ENCODE measurements at places on chromosomes 1 and 21.

GRCh38 chr1:177780096-177780700 lies 189.7 kb downstream of the SEC16B start:
- no peak for DNase-seq

DNA sequence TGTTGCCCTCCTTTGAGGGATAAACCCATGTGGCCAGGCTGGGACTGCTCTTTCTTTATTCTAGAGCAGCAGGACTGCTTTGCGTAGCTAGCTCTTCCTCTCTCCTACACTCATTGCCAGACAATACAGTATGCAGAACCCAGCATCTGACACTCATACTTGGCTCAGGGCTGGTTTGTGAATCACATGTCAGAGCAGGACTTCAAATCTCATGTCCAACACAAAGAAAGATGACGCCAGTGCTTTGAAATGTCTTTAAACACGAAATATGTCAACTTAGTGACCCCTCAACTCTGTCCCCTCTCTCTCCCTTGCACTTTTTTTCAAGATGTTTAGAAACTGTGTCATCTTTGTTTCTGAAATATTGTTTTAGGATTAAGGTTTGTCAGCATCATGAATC lies 135.0 kb downstream of the TGFB2 start:
- DNase-seq, result no peak

DNA sequence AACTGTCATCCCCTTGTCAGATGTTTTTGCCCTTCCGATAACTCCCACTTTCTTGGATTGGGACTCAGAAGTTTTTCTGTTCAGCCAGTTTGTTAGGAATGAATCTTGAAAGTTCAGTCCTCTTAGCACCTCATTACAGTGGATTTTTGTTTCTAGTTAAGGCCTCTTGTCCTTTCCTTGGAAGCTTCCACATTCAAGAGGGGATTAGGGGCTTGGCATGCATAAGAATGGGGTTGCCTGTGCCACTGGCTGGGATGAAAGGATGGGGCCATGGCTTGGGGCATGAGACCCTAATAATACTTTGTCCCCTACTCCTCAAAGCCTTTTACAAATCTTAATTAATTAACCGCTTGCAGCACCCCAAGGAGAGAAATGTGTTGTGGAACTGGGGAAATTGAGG lies 2.4 kb upstream of the DHDDS start:
- DNase-seq, result no peak

GRCh38 chr1:236536540-236536939 lies 12.8 kb downstream of the LGALS8 start:
- no peak for DNase-seq

- no peak for DNase-seq
These were observed 25.2 kb upstream of the DYRK1A start for GRCh38 chr21:37341254-37341960.

DNA sequence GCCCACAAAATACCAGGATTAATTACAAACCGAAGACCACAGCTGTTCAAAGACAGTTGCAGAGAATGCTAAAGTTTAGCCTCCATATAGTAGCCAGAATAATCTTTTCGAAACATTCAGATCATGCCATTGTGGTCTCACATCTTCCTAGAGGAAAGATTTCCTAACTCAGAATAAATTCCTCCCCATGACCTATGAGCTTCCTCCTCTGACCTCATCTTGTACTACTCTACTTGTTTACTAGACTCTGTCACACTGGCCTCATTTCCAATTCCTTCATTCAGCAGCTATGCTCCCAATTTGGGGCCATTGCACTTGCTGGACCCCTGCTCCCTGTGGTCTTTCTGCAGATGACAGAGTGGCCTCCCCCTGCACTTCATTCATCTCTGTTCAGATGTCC lies 71.8 kb upstream of the LRRC53 start:
- DNase-seq, result no peak

GRCh38 chr1:198079432-198079951 lies 77.3 kb upstream of the NEK7 start:
- DNase-seq, result no peak

GRCh38 chr1:30257742-30258380 lies 465.5 kb downstream of the MATN1 start:
- no peak for DNase-seq

- no peak for DNase-seq
These were observed 101.2 kb downstream of the GLIS1 start for GRCh38 chr1:53637511-53638359.

DNA sequence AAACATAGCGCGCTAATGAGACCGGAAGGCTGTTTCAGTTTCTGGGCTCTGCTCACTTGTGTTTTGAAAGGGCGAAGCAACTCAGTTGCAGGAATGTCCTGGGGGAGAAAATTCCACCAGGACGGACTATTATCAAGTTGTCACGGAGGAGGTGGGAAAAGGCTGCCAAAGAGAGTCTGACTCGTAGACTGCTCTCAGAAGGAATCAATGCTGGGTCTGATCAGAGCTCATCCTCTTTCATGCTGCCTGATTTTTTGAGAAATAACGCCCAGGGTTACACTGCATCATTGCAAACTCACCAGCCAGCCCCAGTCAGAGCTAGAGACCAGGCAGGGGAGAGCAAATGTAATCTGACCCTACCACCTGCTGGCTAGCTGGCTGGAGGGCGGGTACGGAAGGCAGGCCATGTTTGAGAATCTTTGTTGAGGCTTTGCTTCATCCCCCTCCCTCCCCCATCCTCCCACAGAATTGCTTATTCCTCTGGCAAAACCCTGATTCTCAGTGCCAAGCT lies 36.4 kb upstream of the BCL9 start:
- DNase-seq, result no peak

DNA sequence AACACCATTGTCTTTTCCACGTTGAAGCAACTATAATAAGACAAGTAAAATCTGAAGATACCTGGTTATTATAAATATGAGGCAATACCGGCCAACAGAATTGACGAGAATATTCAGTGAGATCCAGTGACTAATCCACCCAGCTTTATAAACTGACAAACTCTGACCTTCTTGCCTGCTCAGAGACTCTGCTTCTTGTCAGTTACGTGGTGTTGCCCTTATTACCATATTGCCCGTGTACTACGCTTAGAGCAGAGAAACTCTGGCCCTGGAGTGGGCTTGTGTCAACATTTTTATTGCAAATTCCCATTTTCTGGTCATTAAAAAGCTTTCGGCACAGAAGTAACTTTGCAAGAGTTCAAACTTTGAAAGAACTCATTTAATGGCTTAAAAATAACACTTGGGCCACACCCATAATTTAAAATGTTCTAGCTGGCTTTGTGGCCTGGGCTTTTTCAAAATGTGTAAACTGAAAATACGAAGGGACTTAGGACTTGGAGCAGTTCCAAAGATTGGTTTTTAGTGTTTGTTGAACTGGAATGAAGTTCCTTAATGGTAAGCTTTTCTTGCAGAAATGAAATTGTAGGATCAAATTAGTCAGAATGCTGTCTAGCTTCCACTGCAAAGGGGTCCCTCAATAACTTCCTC lies 266.2 kb downstream of the LMO4 start:
- DNase-seq, result no peak

DNA sequence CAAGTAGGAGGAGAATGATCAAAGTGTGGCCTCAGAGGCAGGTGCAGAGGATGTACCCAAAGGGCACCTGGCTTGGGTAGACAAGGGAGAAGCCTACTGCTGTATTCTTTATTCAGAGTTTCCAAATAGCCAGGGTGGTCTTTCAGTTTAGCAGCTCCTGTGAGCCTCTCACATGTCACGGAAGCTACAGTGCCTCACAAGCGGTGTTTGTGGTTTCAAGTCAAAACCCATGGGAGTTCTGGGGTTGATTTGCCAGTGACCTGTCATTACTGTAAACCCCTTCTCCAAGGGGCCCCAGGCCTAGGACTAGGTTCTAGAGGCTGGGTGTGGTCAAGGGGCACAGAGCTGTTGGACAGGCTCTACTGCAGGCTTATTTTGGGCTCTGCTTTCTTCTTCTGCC lies 10.2 kb upstream of the IL10 start:
- DNase-seq, result no peak

GRCh38 chr1:33130297-33130696 lies 49.3 kb downstream of the AZIN2 start:
- DNase-seq, result no peak

- no peak for DNase-seq
These were observed 12.1 kb downstream of the HHAT start for GRCh38 chr1:210340841-210341240.

DNA sequence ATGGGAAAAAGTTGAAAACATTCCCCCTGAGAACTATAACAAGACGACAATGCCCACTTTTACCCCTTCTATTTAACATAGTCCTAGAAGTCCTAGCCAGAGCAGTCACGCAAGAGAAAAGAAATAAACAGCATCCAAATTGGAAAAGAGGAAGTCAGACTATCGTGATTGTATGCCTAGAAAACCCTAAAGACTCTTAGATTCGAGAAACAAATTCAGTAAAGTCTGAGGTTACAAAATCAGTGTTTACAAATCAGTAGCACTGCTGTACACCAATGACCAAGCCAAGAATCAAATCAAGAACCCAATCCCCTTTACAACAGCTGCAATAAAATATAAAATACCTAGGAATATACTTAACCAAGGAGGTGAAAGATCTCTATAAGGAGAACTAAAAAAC lies 72.4 kb downstream of the POU2F1 start:
- DNase-seq, result no peak

GRCh38 chr1:175209493-175209921 lies 16.9 kb upstream of the KIAA0040 start:
- no peak for DNase-seq
